ENCODE measurements at places on chromosomes 16 and 17. TPM values are rescaled to one million over a fixed set of nuclear protein-coding genes. Genes with fewer than 3 reads are reported as not detected.

GRCh38 chr17:35898283-35899070 is 18.3 kb upstream of the CCL5 start:
- H3K27ac ChIP-seq = peak overlapping the region; percentile 93
- H3K4me3 ChIP-seq = peak overlapping the region; percentile 69
- DNase-seq = peak; percentile 50

GRCh38 chr17:11441004-11441403 is 157.3 kb upstream of the DNAH9 start:
- no peaks in the 10 kb centered on the region for H3K27me3 ChIP-seq
- H3K4me3 ChIP-seq = no peak overlapping the region
- H3K27ac ChIP-seq = no peak overlapping the region
- no peak for DNase-seq
- no peaks in the 10 kb centered on the region for H3K36me3 ChIP-seq

The KRTAP4-9 gene
- not detected for total RNA-seq

DNA sequence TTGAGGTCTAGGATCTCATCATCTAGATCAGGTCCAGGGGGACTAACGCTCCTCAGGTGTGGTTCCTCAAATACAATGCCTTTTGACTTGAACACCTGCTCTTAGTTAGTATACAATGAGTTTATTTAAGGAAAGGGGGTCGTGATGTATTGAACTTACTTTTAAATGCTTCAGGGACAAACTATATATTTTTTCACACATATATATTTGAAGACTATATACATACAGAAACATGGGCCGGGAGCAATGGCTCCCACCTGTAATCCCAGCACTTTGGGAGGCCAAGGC is 11.5 kb upstream of the USP32 start:
- no peak overlapping the region for H3K27ac ChIP-seq
- peaks cover 2% of the 10 kb centered on the region for H3K4me1 ChIP-seq
- no peaks in the 10 kb centered on the region for H3K27me3 ChIP-seq
- H3K36me3 ChIP-seq = no peaks in the 10 kb centered on the region

Data from activated naive CD8-positive, alpha-beta T cell treated with anti-CD3 and anti-CD28 coated beads for 36 hours (primary cell).